ENCODE measurements at places on chromosomes 16 and 17.

- DNase-seq: no peak
Measured at GRCh38 chr16:85923153-85924021, 24.4 kb downstream of the IRF8 start.

DNA sequence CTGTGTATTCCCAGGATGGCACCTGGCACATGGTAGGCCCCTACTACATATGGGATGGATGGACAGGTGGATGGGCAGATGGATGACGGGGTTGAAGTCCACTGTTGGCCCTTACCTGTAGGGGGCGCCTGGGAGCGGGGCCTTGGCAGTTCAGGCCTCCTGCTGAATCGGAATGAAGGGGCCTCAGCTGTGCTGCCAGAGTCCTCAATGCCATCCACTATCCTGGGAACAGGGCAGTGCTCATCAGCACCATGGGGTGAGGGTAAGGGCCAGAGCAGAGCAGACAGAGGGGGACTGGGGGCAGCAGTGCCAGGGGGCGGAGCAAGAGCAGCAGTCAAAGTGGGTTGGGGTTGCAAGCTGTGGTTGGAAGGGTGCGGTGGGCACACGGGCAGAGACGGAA, 8.3 kb upstream of the RAB5C start:
- DNase-seq: no peak

- DNase-seq: no peak
Measured at GRCh38 chr17:17676752-17677151, 4.5 kb upstream of the RAI1 start.

- no peak for DNase-seq
Measured at GRCh38 chr16:49876716-49877129, 20.8 kb upstream of the ZNF423 start.

DNA sequence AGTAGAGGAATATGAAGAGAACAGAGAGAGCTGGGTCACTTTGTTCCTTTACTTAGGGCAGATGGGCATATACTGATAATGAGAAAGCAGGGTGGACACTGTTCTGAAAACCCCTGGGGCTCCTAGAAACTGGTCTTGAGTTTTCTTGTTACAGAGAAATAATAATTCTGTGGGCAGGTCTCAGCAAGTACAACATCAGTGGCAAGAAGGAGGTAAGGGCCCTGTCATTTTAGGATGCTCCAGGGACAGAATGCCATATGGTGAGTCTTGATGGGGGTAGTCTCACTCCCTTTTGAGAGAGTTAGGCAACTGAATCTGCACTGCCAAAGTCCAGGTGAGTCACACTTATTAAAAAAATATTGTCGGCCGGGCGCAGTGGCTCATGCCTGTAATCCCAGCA, 102.3 kb downstream of the KCNJ2 start:
- no peak for DNase-seq

DNA sequence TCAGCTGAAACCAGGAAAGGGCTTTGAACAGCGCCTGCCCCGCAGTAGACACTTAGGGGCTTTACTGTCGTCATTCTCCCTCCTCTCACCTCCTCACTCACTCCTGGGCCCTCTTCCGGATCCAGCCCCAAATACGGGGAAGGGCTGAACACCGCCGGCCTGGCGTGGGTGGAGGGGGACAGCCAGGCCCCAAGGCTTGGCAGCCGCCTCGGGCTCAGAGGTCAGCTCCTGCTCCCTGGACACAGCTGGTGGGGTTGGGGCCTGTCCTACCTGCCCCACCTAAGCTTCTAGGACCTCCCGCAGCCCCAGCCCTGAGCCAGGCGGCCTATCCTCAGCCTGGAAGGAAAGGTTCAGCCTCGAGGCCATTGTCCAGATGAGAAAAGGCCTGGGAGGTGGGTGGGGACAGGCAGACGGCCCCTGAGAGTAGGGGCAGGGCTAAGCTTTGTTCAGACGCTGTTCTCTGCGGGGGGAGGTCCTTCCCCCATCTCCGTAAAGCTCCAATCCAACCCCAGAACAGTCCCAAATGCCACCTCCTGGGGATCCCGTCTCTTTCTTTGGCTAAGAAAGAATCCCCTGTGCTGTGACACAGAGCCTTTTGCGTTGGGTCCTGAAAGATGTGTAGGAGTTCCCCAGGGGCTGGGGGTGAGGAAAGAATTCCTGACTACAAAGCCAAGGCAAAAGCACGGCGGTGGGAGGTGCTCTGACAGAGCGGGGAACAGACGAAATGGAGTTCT, 881 bp upstream of the LLGL1 start:
- DNase-seq: no peak

- no peak for DNase-seq
Measured at GRCh38 chr16:28504707-28505404, 1.8 kb downstream of the IL27 start.

- no peak for DNase-seq
Measured at GRCh38 chr16:28839899-28840298, 6.2 kb downstream of the TUFM start.

GRCh38 chr16:64878940-64879339, 242.9 kb downstream of the CDH11 start:
- no peak for DNase-seq

DNA sequence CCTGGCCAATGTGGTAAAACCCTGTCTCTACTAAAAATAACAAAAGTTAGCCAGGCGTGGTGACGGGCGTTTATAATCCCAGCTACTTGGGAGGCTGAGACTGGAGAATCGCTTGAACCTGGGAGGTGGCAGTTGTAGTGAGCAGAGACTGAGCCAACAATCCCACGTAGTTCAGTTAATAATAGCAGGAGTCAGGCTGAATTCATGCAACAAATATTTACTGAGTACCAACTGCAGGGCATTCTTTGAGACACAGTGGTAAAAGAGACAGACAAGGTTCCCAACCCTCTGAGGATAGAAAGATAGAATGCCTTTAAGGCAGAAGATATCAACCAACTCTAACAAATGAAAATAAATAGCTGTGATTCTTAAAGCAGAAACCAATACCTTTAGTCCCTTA, 39.1 kb downstream of the SPOP start:
- DNase-seq: no peak

DNA sequence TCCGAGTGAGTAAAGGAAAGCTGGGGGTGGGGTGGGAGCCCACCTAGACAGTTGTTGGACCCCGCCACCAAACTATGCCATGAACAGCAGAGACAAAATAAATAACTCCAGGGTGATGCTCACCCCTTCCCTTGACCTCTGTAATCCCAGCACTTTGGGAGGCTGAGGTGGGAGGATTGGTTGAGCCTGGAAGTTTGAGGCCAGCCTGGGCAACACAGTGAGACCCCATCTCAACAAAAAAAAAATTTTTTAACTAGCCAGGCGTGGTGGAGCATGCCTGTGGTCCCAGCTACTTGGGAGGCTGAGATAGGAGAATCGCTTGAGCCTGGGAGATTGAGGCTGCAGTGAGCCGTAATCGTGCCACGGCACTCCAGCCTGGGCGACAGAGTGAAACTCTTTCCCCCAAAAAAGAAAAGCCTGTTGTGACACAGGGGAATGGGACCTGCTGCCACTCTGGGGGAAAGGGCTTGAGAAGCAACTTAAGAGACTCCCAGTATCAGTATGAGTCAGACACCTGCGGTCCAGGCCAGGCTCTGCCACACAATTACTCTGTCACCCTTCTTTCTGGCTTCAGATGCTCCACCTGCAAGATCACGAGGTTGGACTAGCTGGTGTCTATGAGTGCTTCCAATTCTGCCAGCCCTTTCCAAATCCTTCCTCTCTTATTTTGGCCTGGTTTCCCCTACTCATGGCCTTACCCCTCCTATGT, 5.0 kb downstream of the SGCA start:
- no peak for DNase-seq

- DNase-seq: no peak
Measured at GRCh38 chr17:27651411-27652345, 20.7 kb downstream of the LGALS9 start.

- no peak for DNase-seq
Measured at GRCh38 chr17:35081638-35082037, 18.1 kb upstream of the RFFL start.

DNA sequence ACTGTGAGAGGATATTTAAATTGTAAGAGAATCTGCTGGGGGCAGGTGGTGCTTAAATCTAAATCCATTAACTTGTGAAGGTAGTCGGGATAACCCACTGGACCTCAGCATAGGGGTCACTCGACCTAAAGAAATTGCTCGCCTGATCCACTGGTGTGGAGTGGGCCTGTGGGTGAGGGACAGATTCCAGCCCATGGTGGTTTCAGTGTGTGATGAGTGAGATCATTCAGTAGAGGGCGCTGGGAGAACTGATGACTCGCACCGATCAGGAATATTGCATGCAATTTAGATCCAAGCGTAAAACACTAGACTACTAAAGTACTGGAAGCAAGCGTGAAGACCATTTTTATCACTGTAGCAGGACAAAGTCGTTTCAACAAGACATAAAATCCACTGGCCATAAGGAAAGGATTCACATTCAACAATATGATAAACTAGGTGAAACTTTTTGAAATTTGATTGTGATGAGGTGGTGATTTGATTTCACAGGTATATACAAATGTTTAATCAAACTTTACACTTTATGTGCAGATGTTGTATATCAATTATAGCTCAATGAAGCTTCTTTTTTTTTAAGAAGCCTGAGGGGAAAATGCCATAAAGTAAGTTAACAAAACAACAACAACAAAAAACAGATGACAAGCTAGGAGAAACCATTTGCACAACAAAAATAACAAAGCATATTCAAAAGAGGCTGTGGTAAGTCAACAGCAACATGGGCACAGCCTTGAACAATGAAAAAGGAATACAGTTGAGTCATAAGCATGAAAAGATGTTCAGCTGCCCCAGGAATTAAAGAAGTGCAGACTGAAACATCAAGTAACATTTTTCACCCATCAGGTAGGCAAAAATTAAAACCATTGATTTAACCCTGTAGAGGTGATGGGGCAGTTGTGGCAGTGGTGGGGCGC, 7.5 kb upstream of the TMEM170A start:
- DNase-seq: no peak

DNA sequence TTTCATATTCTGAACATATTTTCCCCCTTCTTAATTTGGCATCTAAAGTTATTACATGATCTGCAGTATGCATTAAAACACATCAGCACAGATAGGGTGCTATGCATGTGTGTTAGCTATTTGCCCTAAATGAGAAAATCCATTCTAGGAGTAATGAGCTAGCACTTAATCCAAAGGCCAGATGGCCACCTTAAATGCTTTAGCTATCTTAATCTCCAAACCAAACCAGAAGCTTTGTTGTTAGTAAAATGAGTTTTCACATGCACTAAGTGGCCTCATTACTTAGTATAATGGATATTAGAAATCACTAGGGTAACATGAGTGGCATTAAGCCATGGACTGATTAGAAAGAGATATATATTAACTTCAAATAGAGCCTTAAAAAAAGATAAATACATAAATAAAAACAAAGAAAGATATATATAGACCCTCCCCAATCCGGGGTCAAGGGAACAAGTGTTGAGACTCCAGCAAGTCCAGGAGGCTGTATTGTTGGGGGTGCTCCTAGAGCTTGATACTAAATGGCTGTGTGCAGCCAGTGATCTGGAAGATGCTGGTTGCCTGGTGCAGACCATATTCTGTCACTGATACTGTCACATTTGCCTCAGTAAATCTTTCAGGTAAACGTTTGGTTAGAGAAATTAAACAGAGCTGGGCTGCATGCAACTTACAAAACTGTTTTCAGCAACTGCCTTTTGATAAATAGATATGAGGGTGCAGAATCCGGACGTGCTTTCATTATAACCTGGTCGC, 67.3 kb downstream of the MYH10 start:
- DNase-seq: no peak

- no peak for DNase-seq
Measured at GRCh38 chr16:25110387-25110947, 1.1 kb upstream of the LCMT1 start.

- no peak for DNase-seq
Measured at GRCh38 chr16:88725609-88726407, 19.5 kb downstream of the CTU2 start.

GRCh38 chr17:3554440-3554839, 3.2 kb downstream of the TRPV3 start:
- no peak for DNase-seq

DNA sequence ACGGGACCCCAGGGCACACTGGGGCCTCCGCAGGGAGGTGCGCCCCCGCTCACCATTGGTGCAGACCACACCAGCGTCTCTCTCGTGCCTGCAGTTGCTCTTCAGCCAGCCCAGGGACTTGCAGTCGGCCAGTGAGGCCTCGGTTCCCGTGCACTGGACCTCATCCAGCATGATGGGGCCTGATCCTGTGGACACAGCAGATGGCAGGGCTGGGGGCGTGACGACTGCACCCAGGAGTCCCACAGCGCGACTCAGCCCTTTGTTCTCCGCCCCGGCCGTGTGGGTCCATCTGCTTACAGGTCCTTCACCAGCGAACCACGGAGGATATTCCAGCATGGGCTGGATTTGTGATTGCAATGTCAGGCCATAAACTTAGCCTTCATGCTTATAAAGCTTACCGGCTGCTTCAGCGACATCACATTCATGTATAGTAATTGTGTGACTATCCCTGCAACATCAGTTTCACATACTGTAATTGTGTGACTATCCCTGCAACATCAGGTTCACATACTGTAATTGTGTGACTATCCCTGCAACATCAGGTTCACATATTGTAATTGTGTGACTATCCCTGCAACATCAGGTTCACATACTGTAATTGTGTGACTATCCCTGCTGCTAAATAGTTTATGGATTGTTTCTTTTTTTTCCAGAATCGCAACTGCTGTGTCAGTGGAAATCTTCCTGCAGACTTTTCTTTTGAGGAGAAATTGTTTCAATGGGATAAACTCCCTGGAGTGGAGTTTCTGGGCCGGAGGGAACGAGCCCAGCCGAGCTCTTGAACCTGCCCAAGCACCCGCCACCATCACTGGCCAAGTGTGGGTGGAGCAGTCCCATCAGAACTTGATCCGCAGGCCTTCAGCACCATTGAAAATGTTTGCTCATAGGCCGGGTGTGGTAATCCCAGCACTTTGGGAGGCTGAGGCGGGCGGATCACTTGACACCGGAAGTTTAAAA, 4.8 kb downstream of the LGALS3BP start:
- DNase-seq: peak; percentile 94

DNA sequence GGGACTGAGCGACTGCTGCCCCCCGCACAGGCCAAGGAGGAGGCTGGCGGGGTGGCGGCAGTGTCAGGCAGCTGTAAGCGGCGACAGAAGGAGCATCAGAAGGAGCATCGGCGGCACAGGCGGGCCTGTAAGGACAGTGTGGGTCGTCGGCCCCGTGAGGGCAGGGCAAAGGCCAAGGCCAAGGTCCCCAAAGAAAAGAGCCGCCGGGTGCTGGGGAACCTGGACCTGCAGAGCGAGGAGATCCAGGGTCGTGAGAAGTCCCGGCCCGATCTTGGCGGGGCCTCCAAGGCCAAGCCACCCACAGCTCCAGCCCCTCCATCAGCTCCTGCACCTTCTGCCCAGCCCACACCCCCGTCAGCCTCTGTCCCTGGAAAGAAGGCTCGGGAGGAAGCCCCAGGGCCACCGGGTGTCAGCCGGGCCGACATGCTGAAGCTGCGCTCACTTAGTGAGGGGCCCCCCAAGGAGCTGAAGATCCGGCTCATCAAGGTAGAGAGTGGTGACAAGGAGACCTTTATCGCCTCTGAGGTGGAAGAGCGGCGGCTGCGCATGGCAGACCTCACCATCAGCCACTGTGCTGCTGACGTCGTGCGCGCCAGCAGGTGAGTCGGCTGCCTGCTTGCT, 5.6 kb upstream of the TMEM88 start:
- no peak for DNase-seq
